Esophagus squamous epithelium (tissue), 5 donors: ENCODE measurements at places on chromosomes 5 and 9. TPM values are rescaled to one million over a fixed set of nuclear protein-coding genes. Genes with fewer than 3 reads are reported as not detected.

DNA sequence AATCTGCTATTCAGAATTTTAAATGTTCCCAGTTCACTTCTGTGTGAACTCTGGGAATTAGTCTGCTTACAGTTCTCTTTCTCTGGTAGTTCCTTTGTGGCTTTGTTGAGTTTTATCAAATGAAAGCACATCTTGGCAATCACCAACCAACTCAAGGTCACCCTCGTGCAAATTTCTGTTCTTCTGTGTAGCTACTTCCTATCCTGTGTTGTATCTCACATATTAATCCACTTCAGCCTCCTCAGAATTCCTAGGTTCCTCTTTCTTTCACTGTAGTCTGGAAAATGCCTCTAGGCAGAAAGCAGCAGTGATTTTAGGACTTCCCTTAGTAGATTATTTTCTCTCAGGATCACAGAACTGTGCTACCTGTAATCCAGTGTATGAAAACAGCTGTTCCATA is 100.3 kb downstream of the AUH start:
- DNase-seq, result no peak

- no peak for DNase-seq
Measured at GRCh38 chr5:115831163-115831768, 10.1 kb downstream of the ATG12 start.

FGF10 gene
- 1.4 TPM for total RNA-seq

KDM4C gene
- total RNA-seq, result 25.2 TPM
